ENCODE measurements at places on chromosomes 11 and 22.

DNA sequence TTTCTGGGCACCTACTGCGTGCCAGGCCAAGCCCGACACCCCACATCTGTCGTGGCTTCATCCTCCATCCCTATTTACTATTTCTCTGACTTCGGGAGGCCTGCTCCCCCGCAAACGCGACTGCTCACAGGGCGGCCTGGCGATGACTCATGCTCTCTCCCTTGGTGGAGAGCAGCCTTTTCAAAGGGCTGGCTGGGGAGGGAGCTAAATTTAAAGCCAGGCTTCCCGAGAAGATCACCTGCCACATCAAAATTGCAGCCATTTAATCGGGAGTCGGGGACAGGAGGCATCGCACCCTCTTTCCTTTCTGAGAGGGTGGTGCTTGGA lies 24.9 kb upstream of the SHISAL1 start:
- peak; percentile 85 for DNase-seq

- DNase-seq, result no peak
Observed at GRCh38 chr11:106017093-106017492, 4.9 kb downstream of the MSANTD4 start.

DNA sequence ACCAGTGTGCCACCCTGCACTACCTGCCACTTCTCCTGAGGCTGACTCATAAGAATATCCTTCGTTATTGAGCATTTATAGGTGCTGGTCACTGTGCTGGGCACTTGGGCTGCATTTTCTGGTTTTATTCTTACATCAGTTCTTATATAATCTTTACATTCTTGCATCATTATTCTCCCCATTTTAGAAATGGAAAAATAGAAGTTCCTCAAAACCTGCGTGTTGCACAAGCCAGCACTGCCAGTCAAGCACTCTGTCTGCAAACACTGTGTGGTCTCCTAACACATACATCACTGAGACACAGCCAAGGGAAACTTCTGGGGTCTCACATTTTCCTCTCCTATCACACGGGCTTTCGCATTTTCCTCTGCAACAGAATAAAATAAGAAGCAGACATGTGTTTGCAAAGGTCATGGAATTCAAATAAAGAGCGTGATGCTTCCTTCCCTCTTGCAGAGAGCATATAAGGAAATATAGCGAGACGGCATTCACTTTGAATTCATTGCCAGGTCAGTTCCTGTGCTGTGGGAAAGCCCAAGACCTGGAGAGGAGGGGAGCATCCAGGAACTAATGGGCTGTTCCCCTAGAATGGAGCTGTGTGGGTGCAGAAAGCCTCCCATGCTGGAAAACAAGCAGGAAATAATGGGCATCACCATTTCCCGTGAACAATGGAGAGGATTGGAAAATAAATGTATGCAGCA lies 73.9 kb upstream of the SEZ6L start:
- no peak for DNase-seq

GRCh38 chr11:3617990-3618389 lies 23.8 kb downstream of the ART5 start:
- no peak for DNase-seq

- DNase-seq, result no peak
Observed at GRCh38 chr11:116172156-116172555, 600.6 kb downstream of the BUD13 start.

DNA sequence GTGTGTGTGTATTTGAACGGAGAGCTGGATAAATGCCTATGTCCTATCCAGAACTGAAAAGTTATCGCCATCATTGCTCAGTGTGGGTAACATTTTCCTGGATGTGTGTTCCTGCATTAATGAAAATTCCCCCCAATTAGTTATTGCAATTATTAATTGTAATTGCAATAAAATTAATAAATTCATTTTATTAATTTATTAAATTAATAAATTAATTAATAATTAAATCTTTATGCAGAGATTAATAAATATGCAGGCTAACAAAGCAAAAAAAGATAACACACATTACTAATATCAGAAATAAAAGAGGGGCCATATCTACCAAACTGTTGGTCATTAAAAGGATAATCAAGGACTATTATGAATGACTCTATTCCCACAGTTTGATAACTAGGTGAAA lies 3.6 kb downstream of the RFPL3 start:
- DNase-seq, result no peak

DNA sequence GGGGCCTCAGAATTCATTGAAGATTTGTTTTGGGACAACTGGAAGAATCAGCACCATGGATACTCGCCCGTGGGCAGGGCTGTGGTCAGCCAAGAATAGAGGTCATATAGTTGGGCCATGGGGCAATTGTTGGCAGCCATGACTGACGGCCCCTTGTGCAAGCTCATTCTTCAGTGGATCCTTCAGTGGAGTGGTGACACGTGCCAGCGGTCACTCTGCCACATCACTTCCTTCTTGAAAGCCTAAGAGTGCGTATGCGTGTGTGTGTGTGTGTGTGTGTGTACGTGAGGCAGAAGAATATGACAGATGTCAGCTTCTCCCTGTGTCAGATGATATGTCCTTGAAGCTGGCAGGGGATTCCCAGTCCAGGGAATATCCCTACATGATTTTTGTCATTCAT lies 1.8 kb upstream of the IL18BP start:
- no peak for DNase-seq

DNA sequence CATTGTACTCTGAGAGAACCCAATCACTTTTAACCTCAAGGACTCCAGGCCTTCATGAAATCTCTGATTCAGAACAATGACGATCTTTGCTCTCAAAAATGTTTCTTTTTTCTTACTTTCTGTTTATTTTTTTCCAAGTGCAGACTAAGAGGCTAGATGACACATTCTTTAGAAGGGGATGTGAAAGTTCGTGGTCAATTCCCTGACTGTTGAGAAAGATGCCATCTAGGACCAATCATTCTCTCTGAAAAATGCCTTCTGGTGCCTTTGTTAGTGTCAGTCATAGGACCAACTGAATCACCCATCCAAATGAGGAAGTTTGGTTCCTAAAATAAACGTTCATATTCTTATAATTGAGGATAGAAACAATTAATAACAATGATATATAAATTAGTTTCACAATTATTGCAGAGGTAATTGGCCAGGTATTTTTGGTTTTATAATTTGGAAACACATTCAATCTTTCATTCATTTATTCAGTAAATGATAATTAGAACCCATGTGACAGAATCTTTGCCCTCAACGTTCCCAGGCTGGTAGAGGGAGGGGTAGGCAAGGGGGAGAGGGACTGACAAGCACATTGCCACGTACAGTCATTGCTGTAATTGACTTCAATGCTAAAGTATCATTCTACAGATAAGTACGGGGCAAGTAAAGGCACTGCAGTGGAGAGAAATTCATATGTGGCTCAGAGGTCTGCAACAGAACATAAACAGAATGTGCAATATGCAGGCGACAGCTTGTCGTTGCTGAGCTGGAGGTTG lies 333.4 kb upstream of the MPPED2 start:
- DNase-seq, result peak; percentile 46

DNA sequence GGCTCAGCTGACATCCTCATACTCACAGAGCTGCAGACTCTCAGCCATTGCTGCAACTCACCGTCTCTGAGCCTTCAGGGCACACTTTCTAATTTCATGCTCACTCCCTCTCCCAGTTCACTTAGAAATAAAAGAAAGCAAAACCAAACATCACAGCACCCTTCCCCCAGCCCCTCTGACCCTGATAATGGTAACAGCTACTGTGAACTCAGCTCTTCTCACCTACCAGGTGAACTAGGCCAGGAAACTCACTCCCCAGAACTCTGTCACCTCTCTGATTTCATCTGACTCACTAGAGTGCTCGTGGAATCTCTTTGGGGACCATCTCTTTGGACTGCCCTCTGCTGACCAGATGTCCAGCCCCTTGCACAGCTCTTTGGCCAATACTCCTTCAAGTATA lies 14.5 kb upstream of the PARVA start:
- DNase-seq, result no peak

DNA sequence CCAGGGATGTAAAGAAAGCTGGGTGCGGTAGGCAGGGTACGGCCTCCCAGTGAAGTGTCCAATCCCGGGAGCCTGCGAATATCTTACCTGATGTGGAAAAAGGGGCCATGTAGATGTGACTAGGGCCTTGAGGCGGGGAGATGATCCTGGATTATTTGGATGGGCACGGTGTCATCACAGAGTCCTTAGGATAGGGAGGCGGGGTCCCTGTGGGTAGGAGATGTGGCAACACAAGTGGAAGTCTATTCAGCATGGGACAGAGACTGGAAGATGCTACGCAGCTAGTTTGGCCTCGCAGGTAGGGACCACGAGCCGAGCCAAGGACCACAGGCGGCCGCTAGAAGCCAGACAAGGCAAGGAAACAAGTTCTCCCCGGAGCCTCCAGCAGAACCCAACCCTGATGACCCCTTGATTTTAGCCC lies 46.4 kb upstream of the SHANK2 start:
- no peak for DNase-seq

- DNase-seq, result no peak
Observed at GRCh38 chr22:24498824-24499223, 3.7 kb downstream of the UPB1 start.

GRCh38 chr11:130389335-130389935 lies 39.0 kb downstream of the ADAMTS8 start:
- no peak for DNase-seq

DNA sequence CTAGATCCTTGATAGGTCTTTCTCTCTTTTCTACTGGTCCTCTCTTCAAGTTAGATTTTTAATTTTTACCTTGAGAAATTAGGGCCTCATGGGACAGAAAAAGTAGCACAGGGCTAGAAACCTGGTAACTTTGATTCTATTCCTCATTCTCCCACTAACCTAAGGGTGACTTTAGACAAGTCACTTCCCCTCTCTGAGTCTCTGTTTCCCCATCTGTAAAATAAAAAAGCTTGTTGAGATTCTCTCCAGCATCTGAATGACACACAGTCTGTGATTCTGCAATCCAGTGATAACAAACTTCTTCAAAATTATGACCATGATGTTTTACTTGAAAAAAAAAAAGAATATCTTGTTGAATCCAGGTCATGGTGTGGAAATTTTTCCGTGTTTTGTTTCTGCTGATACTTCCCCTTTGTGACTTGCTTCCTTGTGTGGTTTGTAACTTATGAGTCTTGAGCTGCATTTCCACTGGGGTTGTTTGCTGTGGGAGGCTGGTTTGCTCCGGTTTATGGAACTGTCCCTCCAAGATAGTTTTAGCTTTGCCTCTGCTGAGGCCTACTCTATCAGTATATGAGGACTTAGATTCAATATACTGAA lies 9.8 kb upstream of the MPEG1 start:
- DNase-seq, result no peak

DNA sequence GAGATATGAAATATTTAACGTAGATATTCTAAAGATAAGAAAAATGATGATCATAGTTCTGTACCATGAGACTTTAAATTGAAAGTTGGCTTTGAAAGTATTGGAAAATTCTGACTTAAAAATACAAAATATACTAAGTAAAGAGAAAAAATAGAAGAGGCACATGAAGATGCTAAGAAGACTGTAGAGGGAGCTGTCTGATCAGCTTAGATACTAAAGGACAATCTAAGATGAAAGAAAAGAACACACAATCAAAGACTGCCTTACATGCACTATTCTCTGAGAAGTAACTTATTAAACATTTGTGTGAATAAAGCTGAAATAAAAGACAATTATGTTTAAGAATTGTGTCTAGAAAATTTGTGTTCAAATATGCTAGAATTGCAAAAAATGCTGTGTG lies 55.1 kb downstream of the RBMXL2 start:
- peak; percentile 15 for DNase-seq

DNA sequence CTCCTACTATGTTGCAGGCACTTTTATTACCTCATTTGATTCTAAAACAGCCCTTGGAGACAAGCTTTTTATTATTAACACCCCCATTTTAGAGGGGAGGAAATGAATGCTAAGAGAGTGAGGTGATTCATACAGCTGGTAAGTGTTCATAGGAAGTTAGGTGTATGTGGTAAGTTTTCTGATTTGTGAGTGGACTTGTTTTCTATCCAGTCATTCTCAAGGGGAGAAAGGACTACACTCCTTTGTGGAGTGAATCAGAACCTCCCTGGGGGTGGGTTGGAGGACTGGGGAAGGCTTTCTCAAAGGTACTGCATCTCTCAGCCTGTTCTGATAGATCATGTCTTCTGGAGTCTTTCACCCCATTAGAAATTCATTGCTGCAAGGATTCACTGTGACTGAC lies 23.5 kb downstream of the PKNOX2 start:
- DNase-seq, result no peak

GRCh38 chr11:122353561-122353960 lies 237.5 kb upstream of the BLID start:
- no peak for DNase-seq

GRCh38 chr11:76654298-76654851 lies 16.2 kb downstream of the LRRC32 start:
- peak; percentile 76 for DNase-seq

GRCh38 chr22:38948181-38948940 lies 9.0 kb upstream of the APOBEC3A start:
- DNase-seq, result no peak

- DNase-seq, result peak; percentile 95
Observed at GRCh38 chr11:119590651-119591351, 138.2 kb downstream of the NECTIN1 start.

DNA sequence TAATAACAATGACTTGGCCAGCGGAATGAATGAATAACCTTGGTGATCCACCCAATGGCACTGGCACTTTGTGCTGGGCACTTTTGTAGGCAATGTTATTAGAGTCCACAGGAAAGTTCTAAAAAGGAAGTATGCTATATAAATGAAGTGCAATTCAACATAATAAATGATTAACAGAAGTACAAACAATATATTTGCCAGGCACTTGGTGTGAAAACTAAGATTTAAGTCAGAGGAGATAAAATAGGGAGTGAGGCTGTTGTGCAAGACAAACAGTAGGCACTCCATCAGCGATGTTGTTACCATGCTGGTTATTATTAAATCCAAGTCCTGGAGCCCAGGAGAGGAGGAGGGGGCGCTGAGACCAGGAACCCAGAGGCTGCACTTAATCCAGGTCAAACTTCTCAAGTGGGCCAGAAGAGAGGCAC lies 173.8 kb downstream of the LARGE1 start:
- DNase-seq, result no peak

- peak; percentile 33 for DNase-seq
Observed at GRCh38 chr11:57071829-57072228, 83.1 kb downstream of the OR5AK2 start.

DNA sequence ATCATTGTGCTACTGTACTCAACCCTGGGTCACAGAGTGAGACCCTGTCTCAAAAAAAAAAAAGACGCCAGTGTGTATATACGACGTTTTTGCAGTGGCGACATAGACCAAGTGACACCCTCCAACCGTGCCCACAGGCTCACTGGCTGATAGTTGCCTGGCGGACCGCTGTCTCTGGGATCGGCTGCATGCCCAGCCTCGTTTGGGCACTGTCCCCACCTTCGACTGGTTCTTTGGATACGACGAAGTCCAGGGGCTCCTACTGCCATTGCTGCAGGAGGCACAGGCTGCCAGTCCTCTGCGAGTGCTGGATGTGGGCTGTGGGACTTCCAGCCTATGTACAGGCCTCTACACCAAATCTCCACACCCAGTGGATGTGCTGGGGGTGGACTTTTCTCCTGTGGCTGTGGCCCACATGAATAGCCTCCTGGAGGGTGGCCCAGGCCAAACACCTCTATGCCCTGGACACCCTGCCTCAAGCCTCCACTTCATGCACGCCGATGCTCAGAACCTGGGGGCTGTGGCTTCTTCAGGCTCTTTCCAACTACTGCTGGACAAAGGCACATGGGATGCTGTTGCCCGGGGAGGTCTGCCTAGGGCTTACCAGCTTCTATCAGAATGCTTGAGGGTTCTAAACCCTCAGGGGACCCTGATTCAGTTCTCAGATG lies 1.3 kb downstream of the CSKMT start:
- peak; percentile 17 for DNase-seq

GRCh38 chr11:47215366-47215910 lies 664 bp downstream of the DDB2 start:
- DNase-seq, result no peak
